HTR-8/SVneo (cell line): ENCODE measurements at places on chromosomes 16 and 17.

GRCh38 chr16:54957403-54958166 lies 26.9 kb downstream of the IRX5 start:
- DNase-seq = no peak

DNA sequence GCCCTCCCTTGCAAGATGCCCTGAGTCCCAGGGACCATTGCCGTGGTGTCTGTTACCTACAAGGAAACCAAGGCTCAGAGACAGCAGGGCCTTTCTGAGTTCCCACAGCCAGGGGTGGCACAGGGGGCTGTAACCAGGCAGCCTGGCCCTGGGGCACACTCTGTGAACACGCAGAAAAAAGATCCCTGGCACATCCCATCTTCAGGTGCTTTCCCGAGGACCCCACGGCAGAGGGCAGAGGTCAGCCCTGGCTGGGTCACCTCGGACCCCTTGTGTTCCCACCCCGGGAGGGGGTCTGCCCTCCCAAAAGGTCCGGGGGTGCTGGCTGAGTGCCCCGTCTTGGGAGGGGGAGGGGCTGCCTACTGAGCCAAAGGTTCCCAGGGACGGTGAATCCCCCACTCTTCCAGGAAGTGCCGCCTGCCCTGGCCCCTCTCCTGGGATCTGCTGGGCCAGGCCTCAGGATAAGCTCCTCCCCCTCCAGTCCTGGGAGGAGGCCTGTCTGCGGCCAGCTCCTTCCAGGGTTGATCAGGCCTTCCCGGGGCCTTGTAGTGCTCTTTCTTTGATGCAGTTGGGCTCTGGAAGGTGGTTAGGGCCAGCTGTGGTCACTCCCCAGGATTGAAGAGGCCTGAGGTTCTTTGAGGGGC lies 8.1 kb downstream of the GLIS2 start:
- no peak for DNase-seq

GRCh38 chr17:12994341-12995074 lies 23.3 kb downstream of the ELAC2 start:
- DNase-seq = no peak

DNA sequence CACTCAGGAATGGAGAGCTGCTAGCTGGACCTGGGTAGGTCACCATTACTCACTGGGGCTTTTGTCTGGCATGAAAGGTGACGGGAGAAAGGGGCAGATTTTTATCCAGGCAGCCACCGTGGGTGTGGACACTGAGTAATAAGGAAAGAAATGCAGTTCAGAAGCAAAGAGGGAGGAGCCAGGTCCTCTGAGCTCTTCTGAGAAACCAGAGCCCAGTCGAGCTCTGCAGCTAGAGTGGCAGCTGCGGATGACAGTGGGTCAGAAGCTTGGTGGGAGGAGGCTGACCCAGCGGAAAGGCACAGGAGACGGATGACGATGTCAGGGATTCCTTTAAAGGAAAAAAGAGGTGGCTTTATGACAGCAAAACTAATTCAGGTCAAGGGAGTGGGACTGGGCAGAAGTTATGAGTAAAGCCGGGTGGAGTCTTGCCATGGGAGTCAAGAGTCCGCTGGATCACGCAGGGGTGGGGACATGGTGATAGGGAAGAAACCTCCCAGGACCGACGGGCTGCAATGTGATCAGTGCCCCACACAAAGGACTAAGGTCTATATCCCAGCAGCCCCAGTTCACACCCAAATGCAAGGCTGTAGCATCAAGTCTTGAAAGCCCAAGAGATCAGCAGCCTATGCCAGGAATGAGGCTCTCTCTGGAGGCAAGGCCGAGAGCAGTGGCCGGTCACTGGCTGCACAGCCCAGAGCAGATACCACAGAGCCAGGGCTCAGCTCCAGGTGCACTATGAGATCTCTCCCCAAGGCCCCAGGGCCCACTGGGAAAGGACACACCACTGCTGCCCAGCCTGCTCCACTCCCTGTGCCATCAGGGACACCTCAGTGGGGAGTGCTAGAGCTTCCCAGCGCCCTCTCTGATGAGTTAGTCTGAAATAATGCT lies 6.3 kb upstream of the MNT start:
- DNase-seq = peak; percentile 81

GRCh38 chr17:76395980-76396379 lies 11.6 kb downstream of the SPHK1 start:
- no peak for DNase-seq

- no peak for DNase-seq
Measured at GRCh38 chr17:50959341-50959740, 93.2 kb upstream of the TOB1 start.

GRCh38 chr17:67243284-67243683 lies 1.7 kb downstream of the HELZ start:
- no peak for DNase-seq

DNA sequence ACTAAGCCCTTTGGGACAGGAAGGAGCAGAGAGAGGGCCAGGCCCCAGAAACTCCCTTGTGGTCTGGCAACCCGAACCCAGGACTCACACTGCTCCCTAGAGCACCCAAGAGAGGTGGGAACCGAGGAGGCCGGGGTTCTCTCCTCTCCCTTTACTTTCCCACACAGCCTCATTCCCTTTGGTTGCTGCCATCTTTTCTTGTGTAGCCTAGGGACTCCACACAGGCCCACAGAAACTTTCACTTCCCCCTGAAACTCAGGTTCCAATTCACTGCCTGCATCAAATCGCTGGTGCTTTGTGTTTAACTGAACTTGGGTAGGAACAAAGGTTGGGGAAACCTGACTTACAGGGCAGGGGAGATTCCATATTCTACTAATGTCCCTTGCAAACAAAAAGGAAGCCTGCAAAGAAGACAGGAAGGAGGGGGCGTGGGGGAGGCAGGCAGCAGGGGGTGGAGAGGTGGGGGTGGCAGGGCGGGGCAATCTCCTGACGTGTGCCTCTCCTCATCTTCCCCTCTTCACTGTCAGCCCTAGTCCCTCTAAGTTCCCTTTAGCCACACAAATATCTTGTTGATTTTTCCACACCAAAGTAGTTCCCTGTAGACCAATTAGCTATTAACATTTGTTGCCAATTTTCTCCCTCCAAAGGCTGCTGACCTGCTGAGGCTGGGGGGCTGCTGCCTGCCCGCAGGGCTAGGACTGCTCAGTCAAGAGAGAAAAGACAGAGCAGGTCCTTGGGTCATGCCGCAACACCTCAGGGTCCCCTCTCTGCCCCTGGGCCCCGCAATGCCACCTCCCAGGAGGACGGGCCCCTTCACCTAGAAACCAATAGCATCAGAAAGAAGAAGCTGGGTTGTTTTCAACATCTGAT lies 8.0 kb downstream of the ST3GAL2 start:
- no peak for DNase-seq

- no peak for DNase-seq
Measured at GRCh38 chr17:1546292-1546922, 16.2 kb downstream of the PITPNA start.

DNA sequence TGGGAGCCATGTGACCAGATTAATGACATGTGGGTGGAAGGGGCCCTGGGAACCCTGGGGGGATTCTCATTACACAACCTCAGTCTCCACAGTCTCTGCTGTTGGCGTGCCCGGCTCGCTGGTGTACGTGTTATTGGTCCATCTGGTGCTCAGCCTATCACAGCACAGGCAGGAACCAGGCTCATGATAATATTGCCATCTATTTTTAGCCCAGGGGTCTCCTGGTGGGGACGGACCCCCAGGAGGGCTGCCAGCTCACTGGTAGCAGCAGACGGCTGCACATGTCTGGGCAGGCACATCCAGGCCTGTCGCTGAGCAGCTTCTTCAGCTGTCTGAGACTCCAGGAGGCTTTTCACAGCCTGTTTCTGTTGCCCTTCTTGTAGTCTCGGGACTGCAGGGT lies 123.8 kb downstream of the RAB11FIP4 start:
- no peak for DNase-seq

GRCh38 chr17:44473367-44473766 lies 29.8 kb downstream of the GPATCH8 start:
- no peak for DNase-seq

- DNase-seq = no peak
Measured at GRCh38 chr16:56732366-56732765, 2.4 kb downstream of the NUP93 start.
